Epithelial cell of alveolus of lung (primary cell): ENCODE measurements at places on chromosomes 6 and 20. TPM values are rescaled to one million over a fixed set of nuclear protein-coding genes. Genes with fewer than 3 reads are reported as not detected.

Gene LHFPL5
- not detected in 2 replicates for total RNA-seq

Gene IPCEF1
- 0.08 TPM in 1 of 2 replicates, not detected in the other for total RNA-seq

Gene MAS1
- total RNA-seq = not detected in 2 replicates

Gene RRBP1
- total RNA-seq = 146 and 150 TPM in 2 replicates

Gene SLC17A4
- total RNA-seq = not detected in 2 replicates

Gene KIF6
- total RNA-seq = under 0.01 and 0.32 TPM in 2 replicates

Gene COL9A1
- total RNA-seq = not detected in 2 replicates

Gene MCCD1
- total RNA-seq = not detected in 2 replicates

Gene TDRD6
- 0.16 TPM in 1 of 2 replicates, not detected in the other for total RNA-seq

Gene OPRL1
- total RNA-seq = 1.2 and 1.4 TPM in 2 replicates

Gene SLC44A4
- total RNA-seq = 1.0 TPM in 1 of 2 replicates, not detected in the other
